ENCODE measurements at places on chromosomes 3 and 15. TPM values are rescaled to one million over a fixed set of nuclear protein-coding genes. Genes with fewer than 3 reads are reported as not detected.

Gene CELSR3
- total RNA-seq: 4.7 TPM

Gene C15orf62
- total RNA-seq: 0.08 TPM

Gene ITPKA
- 2.2 TPM for total RNA-seq

Gene THPO
- total RNA-seq: not detected

Gene MRPL3
- 101 TPM for total RNA-seq

Gene NDUFB4
- 214 TPM for total RNA-seq
